ENCODE measurements at places on chromosomes 2 and 18.

DNA sequence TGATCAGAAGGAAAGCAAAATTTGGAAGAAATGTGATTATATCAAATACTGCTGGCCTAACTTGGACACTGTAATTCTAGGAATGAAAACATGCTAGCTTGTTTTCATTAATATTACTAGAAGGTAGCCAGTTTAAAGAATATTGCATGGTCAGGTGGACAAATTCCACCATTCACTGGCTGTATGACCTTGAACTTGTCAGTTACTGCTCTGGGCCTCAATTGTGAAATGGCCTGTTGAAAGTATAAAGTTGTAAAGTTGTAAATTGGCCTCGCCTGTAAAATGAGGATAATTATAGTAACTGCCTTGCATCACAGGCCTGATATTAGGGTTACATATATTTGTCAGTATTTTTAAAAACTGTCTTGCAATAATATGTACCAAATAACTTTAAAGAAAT, 398.4 kb upstream of the CHST9 start:
- no peak for DNase-seq

DNA sequence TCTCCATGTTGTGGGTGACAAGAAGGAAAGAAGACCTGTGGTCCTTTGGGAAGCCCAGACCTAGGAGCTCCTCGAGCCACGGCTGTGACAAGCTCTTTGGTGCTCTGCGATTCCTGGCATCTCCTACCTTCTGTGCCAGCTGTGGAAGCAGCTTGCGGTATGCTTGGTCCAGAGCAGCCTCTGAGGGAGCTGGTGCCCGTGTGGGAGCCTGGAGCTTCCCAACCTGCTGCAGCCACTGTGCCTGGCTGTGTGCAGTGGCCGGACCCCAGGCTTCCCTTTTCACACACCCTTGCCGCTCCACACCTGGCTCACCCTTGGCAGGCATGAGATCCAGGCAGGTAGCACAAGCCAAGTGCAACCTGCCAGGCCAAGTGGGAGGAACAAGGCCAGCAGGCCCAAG, 1328.6 kb upstream of the SLC39A10 start:
- no peak for DNase-seq

GRCh38 chr18:62738639-62739038, 23.3 kb downstream of the PHLPP1 start:
- no peak for DNase-seq

DNA sequence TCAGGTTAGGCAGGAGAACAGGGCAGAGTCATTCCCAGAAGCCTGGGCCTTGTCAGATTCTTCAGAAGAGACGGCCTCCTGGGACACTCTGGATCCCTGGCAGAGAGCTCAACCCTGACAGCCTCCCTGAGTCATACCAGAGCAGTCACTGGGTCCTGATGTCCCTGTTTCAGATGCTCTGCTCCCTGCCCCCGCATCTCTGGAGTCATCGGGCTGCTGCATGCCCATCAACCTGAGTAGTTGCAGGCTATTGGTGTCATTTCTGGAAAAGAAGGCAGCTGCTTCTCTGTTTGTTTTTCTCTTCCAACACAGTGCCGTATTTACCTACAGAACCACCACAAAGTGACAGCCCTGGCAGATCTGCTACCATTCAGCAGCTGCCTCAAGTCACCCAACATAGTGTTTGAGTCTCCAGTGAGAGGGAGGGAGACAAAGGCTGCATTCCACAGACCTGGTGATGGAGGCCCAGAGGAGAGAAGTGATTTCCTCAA, 145.1 kb downstream of the B3GNT2 start:
- no peak for DNase-seq

DNA sequence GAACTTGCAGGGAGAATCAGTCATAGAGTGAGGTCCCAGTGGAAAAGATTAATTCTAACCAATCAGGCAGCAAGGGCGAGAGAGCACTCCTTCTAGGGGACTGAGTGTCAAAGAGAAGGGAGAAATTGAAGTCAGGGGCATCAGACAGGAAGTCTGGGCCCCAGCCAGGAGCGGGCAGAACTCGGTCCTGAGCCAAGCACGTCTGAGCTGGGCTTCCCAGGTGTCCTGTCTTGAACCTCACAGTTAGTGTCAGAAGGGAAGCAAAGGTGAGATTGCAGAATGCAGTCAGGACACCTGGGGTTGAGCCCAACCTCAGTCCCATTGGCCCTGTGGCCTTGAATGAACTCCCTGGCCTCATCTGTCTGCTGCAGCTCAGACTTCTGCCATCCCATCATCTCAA, 220.9 kb downstream of the SMAD2 start:
- no peak for DNase-seq

All from inflammatory macrophage treated with lipopolysaccharide for 4 hours (primary cell).